ENCODE measurements at places on chromosomes 7 and 10. TPM values are rescaled to one million over a fixed set of nuclear protein-coding genes. Genes with fewer than 3 reads are reported as not detected.

GRCh38 chr10:57654856-57655255 is 612.8 kb downstream of the IPMK start:
- H3K4me3 ChIP-seq = no peak overlapping the region
- no peak overlapping the region for H3K27ac ChIP-seq
- no peaks in the 10 kb centered on the region for H3K36me3 ChIP-seq
- no peaks in the 10 kb centered on the region for H3K4me1 ChIP-seq
- no peaks in the 10 kb centered on the region for H3K27me3 ChIP-seq

Gene SUV39H2
- total RNA-seq = 59.7 TPM

DNA sequence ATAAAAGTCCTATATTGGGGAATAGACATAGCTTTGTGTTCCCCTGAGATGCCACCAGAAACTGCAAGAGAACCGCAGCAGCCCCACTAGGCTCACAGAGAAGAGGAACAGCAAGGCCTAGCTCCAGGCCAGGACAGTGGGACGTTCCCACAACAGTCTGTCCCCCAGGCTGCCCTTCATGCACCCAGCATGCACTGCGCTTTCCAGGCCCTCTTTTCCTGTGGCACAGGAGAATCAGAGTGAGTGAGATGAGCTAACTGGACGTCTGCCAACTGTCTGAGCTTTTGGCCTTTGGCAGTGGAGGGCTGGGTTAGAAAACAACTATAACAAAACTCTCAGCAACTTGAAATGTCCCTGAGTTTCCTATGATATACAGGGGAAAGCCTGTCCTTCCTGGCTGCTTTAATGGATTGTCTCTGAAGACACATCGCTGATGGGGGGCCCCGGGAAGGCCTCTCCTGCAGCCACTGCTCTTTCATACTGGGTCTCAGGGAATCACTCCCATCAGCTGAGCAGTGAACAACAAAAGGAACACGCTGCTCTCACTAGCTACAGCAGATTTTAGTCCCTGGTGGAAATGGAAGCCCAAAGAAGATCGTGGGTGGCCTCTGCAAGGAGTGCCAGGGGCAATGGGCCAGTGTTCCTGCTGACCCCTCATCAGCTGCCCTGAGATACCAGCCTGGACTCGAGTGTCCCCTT is 53.5 kb downstream of the PODXL start:
- no peaks in the 10 kb centered on the region for H3K27me3 ChIP-seq
- H3K27ac ChIP-seq = no peak overlapping the region
- no peaks in the 10 kb centered on the region for H3K4me1 ChIP-seq
- no peak for DNase-seq
- no peak overlapping the region for H3K4me3 ChIP-seq
- H3K36me3 ChIP-seq = peaks cover 98% of the 10 kb centered on the region

Gene CNTNAP2
- 64.5 TPM for total RNA-seq

- H3K4me3 ChIP-seq = no peak overlapping the region
- no peaks in the 10 kb centered on the region for H3K4me1 ChIP-seq
- no peak for DNase-seq
- H3K36me3 ChIP-seq = no peaks in the 10 kb centered on the region
- no peaks in the 10 kb centered on the region for H3K27me3 ChIP-seq
Observed at GRCh38 chr10:13425397-13425796, 77.3 kb upstream of the SEPHS1 start.
